ENCODE measurements at places on chromosomes 3 and 15.

DNA sequence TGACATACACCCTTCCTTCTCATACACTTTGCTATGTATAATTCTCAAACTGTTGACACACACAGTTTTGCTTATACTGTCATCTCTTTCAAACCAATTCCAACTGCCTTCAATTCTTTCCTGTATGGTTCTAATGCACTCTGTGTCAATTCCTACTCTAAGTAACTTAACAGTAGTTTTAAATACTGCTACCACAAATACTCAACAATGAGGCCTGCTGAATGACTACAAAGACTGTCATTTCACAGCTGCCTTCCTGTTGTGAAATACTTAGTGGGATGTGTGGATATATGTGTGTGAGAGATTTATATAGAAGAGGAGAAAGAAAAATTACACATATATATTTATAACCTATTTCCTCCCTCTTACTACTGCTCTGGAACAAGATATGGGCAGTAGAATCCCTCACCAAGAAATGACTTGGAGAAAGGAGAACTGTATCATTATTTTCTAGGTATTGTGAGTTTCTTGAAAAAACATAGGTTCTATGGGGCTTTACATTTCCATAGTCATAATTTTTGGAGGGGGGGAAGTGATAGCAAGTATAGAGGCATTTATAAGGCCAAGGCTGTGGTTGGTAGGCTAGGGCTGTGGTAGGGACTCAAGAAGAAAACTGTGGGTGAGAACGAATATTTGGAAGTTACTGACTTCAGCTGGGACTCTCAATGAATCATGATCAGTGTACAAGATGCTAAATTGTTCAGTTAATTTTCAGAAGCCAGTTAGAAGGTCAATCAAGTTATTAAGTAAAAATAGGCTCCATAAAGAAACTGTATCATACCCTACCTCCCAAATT lies 88.7 kb downstream of the ANKRD28 start:
- no peak for DNase-seq

DNA sequence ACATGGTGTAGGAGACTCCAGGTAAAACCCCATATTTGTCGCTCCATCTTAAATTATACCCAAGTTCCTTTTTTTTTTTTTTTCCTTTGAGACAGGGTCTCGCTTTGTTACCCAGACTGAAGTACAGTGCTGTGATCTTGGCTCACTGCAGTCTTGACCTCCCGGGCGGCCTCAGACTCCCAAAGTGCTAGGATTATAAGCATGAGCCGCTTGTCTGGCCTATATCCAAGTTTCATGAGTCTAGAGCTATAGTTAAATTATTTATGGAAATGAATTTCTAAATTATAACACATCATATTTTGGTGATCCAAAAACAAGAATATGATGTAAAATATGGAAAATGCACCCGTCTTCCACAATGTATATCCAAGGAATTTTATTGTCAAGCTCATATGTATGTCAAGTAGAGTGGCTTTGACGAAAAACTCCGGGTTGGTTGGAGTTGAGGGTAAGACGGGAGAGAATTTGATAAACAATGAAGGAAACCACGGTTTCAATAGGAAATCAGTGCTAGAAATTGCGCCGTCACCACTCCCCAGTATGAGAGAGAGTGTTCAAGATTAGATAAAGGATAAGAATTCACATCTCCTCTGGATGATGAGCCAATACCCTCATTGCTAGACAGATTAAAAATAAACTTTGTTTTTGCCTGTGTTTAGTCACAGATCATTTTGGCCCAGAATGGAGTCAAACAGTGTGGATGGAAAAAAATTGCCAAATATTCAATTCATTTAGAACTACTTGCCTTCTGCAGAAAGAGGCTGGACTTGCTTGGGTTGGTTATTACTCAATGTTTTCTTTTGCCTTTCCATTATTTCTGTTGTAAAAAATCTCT lies 209.2 kb upstream of the NR2F2 start:
- no peak for DNase-seq

DNA sequence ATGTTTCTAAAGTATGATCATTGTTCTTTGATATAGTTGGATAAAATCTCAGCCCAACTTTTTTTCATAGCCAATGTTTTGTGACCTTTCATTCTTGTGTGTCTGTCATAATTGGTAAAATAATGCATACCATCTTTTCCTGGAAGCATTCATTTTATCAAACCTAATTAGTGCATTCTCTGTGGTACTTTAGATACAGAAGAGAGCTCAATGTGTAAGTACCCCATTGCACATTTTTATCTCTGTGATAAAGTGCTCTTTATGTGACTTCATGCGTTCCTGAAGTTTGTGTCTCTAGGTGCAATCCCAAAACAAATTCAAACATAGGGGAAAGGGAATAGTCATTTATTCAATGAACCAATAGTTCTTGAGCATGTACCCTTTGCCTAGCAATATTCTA lies 628.5 kb downstream of the GBE1 start:
- no peak for DNase-seq

DNA sequence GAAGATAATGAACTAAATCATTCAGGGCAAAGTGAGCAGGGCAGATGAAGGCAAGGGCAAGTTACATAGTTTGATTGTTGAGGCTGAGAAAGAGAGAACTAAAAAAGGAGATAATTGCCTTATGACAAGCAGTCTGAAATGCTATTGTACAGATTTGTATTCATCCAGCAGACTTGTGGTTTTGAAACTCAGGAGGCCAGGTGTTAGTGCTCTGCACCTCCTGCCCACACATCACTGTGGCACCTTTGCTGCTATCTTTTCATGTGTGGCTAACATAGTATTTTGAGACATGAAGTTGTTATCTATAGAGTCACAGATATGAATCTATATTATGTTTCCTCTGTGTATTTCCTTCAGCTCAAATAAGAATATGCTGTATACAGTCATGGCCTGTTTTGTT lies 24.3 kb upstream of the SUCLG2 start:
- peak; percentile 20 for DNase-seq

DNA sequence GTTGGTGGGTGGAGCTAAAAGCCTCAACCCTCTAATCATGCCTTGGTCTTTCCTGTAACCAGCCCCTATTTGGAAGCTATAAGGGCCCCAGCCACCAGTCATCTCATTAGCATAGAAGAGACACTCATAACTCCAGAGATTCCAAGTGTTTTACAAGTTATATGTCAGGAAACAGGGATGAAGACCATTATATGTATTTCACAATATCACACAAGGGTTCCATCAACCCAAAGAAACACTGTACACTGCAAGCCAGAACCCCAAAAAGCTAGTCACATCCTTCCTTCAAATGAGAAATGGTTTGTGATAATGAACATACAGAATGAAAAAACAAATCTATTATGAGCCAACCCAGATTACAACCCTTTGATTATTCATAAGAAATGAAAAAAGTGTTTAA lies 175.7 kb downstream of the PDE8A start:
- DNase-seq = no peak

- no peak for DNase-seq
Observed at GRCh38 chr15:45116482-45117307, 2.6 kb downstream of the DUOXA2 start.

GRCh38 chr3:67765575-67765974 lies 111.2 kb upstream of the SUCLG2 start:
- DNase-seq = no peak

- DNase-seq = no peak
Observed at GRCh38 chr3:171781711-171782127, 28.6 kb downstream of the PLD1 start.

DNA sequence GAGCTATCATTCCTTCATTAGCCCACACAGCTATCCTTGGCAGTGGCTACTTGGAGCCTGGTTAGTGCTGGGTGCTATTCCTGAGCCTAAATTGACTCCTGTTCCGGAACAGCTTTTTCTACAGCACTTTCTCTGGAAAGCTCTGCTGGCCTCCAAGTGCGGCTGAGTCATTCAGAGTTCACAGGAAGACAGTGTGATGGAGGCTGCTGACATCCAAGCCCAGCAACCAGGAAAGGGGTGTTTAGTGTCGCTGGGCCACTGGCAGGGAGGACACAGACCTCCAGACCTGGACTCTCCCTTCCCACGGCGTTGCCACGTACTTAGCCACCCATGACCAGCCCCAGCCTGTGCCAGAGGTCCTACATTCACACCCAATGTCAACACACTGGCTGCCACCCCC lies 28.7 kb downstream of the CACNA2D2 start:
- no peak for DNase-seq

- DNase-seq = peak; percentile 21
Observed at GRCh38 chr3:11588755-11589154, 55.0 kb downstream of the VGLL4 start.

- DNase-seq = no peak
Observed at GRCh38 chr15:74422652-74423430, 10.9 kb downstream of the SEMA7A start.

- peak; percentile 27 for DNase-seq
Observed at GRCh38 chr15:78387246-78388037, 47.3 kb downstream of the CRABP1 start.

GRCh38 chr3:62592408-62592807 lies 219.1 kb upstream of the FEZF2 start:
- DNase-seq = no peak

All from NCI-H2029 treated with DMSO at 0.1 percent for 48 hours (cell line).